Midbrain (tissue), 1 donor: ENCODE measurements at places on chromosomes 2 and 18.

DNA sequence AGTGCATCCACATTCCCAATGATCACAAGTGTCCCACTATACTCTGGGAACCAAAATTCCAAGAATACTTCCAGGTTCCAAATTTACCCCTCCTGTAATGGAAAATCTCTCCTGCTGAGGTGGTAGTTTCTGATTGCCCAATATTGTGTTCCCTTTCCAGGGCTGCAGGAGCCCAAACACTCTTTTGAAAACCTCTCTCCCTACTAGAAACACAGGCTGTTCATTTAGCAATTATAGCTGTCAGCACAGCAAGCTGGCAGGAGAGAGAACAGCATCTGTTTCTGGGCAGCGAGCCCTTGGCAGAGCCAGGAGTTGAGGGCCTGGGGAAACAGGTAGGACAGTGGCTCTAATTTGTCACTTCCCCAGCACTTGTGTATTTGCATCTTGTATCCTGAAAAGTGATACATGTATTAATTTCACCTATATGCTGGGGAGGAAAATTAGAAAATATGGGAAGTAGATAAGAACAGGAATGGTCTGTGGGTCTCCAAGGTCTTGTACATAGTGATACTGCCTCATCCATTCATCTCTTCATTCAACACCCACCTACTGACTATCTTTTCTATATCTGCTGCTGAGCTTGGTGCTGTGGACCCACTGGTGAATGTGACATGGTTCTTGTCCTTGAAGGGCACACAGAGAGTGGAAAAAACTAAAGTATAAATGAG is 16.9 kb upstream of the PAIP2B start:
- DNase-seq = no peak

- no peak for DNase-seq
These were observed 11.5 kb upstream of the KYNU start for GRCh38 chr2:142865924-142866323.

GRCh38 chr2:219718066-219718465 is 90.6 kb downstream of the SLC4A3 start:
- no peak for DNase-seq

GRCh38 chr2:210561475-210561874 is 5.1 kb downstream of the CPS1 start:
- DNase-seq = no peak

GRCh38 chr2:221715523-221716247 is 143.6 kb upstream of the EPHA4 start:
- DNase-seq = no peak

DNA sequence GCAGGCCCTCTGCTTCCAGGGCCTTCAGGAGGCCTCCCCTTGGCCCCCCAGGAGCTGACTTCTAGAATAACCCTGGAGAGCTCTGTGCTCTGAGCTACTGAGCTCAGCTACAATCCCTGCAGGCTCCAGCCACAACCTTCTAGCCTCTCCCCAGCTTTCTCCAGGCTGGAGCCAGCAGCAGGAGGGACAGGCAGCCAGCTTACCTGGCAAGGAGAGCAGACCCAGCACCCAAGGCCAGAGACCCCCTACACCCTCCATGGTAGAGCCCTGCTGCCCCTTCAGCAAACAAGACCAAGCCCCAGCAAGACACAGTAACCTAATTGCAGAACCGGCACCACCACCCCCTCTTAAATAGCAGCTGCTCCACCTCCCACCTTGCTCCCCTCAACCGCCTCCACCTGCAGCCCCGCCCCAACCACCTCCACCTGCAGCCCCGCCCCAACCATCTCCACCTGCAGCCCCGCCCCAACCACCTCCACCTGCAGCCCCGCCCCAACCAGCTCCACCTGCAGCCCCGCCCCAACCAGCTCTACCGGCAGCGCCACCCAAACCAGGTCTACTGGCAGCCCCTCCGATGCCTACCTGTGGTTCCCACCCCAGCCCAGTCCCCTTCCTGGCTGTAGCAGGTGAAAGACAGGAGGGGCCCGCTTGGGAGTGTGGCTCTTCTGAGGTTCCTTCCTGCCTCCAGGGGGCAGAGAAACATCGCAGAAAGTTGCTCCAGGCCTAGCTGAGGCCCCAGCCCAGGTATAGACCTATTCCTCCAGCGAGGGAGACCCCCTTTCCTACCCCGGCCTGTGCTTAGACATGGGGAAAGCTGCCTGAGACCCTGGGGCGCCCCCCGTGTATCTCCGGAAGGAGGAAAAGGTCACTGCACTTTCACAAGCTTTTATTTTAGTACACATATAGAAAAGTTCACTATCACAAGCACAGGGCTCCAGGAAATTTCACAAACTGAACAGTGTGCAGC is at the start of gene ASTL:
ASTL (minus strand) TSS at position 324 of the 967 bp plus-strand sequence; CDS start at position 258, 66 bp downstream.
- no peak for DNase-seq

DNA sequence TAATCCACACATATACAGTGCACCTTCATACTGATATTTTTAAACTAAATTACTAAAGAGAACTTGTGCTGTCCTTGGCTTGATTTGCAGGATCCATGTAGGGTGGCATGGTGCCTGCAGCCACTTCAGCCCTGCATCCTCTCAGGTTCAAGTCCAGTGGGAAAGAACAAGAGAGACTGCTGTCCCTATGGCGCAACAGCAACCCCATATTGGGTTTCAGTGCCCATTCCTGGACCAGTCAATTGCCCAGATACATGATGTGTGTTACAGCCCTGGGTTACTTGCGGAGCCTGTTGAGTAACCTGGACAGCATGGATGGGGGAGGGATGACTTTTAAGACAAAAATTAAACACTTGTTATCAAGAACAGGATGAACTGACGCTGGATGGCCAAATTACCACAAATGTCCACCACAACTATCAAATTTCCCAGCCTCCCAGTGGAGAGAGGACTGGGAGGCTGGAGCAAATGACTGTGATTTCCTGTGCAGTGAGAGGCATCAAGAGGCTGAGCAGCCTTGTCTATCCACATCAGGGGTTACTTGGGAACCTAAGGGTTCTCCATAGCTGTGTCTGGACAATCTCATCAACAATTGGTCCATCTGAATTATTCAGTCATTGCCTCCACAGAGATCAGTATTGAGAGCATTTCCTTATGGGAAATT is 162.0 kb downstream of the CAPN13 start:
- no peak for DNase-seq

DNA sequence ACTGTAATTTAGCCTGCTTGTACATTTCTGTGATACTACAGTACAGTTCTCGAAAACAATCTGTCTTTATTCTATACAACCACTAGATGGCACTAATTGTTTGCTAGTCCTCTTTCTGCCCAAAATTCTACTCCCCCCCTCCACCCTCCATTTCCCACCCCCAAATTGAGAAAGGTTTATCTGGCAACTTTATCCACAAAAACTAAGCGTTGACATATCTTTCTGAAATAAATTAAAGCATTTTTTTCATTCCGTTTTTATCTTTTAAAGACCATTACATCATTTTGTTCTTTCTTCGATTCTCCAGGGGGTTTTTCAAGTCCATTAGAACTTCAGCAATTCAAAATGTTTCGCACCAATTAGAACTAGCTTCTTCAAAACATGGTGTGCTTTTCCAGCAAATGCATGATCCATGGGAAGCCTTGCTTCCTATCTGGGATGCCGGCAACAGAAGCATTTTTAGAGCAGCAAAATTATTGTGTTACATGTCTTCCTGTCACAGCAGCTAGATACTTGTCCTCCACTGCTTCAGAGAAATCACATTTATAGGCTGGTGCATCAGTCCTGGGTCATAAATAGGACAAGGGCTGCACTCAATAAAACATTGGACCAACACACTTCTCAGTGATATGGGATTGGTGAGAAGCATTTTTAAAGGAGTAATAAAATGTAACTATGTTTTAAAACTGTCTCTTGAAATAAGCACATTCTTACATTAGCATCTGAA is 241.3 kb downstream of the PAX3 start:
- DNase-seq = peak; percentile 25

GRCh38 chr2:203484266-203485112 is 50.6 kb downstream of the RAPH1 start:
- DNase-seq = peak; percentile 32

DNA sequence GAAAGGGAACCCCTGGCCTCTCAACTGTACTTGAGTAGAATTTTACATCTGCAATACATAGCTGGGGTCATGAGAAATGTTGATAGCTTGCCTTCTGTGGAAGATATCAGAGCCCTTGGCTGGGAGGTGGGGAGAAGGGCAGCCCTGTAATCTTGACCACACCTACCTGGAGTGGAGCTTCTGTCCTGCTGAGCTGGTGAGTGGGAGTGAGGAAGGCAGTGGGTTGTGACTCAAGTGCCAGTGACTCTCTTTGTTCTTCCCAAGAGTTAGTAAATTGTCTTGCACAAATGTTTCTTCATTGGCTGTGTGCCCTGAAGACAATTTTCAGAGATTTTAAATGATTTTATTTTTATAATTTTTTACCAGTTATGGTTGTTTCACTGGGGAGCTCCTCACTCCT is 277.3 kb downstream of the MBD5 start:
- no peak for DNase-seq

DNA sequence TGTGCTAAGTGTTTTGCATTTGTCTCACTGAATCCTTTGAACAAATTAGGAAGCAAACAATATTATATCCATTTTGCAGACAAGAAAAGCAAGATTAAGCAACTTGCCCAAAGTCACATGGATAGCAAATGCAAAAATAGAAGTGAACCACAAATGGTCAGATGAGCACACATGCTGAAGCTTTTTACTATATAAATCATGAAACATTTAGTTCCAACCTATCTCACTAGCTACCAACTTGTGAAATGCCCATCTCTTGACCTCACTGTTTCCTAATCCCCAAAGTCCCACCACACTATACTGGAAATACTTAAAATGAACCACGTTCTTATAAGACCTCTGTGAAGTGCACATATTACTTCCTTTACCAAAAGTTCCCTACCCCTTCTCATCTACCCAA is 380.5 kb downstream of the ERBB4 start:
- no peak for DNase-seq

DNA sequence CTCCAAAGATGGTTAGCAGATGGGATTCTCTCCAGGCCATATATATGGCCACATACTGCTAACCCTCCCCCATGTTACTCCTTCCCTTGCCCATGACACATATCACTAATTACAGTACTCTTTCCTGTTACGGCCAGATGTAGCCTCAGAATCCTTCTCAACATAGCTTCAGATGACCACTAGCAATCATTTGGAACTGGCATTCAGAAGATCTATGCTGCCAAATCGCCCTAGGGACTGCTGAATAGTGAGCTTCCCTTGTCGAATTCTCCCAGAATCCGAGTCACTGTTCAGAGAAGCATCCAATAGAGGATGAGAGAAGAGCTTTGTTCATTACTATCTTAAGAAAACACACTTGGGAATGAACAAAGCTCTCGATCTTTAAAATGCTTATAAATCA is 121.2 kb upstream of the TANK start:
- no peak for DNase-seq

GRCh38 chr2:64837925-64838641 is 151.1 kb upstream of the SLC1A4 start:
- DNase-seq = no peak

DNA sequence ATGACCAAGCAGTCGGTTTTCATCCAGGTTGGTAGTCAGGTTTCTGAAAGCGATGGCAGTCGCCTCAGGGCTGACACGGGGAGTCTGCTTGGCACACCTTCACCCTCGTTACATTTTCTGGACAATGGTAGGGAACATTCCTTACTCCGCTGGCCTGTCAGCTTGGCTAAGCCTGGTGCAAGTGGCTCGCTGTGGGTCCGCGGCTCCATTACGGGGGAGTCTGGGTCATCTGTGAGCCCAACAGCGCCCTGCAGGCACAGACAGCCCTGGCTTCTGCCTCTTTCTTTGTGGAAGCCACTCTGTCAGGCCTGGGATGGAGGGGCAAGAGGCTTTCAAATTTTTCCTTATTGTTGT is 95.6 kb downstream of the HDAC4 start:
- no peak for DNase-seq

DNA sequence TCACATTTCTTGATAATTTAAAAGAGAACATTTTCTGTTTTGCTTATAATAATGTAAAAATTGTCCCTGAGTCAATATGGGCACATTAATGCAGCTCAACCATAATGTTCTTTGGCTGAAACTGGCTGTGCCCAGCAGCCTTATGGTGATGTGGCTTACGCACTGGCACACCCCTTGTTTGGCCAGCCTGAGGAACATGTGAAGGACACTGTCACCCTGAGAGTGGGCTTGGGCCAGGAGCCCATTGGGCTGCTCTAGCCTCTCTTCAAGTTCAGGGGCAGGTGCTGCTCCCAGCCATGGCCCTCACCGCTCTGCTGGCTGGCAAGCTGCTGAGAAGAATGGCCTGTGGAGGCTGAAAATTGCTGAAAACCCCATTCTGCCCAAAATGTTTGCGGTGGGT is 37.5 kb downstream of the MRPL33 start:
- DNase-seq = no peak

DNA sequence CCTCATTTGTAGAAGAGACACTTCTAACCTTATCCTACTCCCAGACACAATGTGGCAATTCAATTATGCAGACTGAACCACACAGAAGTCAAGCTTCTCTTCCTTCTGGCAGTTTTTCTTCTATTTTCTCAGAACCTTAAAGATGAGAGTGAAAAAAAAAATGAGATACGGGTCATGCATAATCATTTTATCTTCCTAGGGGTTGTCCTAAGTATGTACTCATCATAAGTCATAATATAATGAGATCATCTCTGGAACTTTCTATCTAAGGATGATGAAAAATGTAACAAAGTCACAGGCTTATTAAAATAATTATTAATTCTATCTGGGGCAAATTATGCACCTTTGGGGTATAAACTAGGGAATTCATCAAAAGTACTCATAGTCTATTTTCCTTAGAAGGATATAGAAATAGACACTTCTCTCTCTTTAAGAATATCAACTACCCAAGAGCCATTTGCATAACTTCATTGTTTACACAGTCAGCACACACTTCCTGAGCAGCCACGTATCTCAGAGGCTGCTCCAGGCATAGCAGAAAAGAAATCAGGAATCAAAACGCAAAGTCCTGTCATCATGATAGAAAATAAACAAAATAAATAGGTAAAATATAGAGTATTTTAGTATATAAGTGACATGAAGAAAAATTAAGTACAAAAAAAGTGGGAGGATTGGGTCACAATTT is 345.9 kb upstream of the SPHKAP start:
- DNase-seq = no peak

DNA sequence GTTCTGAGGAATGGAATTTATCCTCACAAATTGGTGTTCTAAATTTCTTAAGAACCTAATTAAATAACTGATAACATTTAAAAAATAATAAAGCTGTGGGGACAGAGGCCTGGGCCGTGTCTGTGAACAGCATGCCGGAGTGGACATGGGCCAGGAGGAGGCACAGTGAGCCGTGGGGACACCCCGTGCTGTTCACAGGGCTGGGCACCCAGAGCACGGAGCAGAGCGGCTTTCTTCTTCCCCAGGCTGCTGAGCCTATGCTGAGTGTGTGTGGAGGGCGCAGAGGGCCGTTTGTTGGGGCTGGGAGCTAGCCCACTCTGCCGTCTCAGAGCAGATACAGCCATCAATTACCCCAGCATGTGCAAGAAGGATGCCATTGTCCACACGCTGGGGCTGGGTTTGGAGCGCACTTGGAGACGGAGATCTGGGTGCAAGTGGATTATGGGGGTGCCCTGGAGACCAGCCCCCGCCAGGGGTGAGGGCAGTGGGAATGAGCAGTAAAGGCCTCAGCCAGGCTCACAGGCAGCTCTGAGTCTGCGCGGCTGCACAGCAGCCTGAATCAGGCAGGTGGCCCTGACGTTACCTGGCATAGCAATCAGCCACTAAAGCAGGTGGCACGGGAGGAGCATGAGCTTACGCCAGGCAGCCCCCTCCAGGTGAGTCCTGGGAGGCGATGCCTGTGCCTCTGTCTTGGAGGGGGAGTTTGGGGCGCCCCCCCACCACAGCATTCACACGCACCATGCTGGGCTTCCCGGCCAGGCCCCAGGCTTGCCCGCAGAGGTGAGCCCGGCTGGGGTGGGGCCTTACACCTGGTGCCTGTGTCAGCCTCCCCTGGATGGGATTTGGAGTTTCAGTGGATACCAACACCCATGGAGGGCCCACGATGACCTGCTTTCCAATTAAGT is 52.1 kb upstream of the SLC66A3 start:
- DNase-seq = no peak
